Dermis microvascular lymphatic vessel endothelial cell (primary cell): ENCODE measurements at places on chromosomes 6 and 20. TPM values are rescaled to one million over a fixed set of nuclear protein-coding genes. Genes with fewer than 3 reads are reported as not detected.

DNA sequence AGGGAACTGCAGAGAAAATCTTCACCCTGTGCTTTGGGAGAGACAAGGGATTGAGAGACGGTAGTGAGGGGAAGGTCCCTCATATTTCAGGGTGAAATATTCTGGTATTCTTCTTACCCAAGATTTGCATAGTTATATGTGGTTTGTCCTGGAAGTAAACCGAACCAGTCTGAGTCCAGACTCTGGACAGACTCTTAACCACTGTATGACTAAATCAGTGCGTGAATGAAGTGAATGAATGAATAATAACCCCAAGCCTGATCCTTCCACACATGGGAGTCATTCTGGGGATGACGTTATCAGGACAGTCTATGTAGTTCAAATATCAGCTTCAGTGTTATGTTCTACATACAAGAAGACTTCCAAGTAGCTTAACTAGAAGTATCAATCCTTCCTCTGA is 690.7 kb downstream of the KIF16B start:
- no peak for DNase-seq

GRCh38 chr6:157761926-157762325 is 61.1 kb upstream of the SNX9 start:
- no peak for DNase-seq

DNA sequence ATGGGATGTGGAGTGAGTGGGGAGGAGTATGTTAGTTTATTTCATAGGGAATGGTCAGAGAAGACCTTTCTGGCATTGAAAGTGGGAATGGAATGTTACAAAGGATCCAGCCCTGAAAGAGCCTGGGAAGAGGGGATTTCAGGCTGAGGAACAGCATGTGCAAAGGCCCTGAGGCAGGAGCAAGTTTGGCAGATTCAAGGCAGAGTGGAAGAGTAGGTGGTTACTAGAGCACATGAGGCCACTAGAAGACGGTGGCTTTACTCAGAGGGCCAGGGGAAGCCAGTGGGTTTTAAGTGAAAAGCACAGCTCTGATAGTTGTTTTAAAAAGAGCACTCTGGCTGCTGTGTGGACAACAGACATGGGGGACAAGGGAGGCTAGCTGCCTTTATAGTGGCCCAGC is 227.2 kb downstream of the ZMYND8 start:
- DNase-seq: no peak

DNA sequence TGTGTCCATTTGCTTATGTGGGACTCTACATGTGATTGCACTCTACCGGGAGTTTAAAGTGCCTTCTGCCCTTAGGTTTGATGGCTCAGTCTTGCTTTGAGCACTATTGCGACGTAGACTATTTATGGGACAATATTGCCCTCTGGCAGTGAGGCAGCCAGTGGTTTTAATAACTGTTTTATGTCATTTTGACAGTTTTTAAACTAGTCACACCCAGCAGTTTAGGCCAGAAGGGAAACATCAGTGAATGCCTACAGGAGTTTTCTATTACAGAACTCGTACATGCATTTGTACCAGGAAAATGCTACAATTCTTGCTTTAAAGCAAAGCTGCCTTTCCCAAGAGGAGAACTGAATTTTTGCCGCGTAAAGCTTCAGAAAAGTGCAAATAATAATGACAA is 813.7 kb downstream of the KIF16B start:
- DNase-seq: peak; percentile 10

DNA sequence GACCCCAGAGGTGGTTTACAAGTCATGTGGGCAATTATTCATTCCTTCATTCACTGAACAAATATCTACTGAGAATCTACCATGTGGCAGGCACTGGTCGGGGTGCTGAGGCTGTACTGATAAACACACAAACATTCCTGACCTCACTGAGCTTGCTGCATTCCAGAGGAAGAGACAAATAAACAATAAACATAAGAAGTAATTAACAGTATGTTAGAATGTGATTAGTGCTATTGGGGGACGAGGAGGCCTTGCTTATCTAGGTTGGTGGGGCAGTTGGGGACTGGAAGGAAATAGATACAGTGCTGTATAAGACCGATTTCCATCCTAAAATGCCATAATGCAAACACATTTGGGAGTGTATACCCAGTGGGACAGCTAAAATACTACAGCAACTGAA is 44.1 kb downstream of the MAK start:
- no peak for DNase-seq

- no peak for DNase-seq
These were observed 391.0 kb upstream of the SOX4 start for GRCh38 chr6:21202521-21202920.

DNA sequence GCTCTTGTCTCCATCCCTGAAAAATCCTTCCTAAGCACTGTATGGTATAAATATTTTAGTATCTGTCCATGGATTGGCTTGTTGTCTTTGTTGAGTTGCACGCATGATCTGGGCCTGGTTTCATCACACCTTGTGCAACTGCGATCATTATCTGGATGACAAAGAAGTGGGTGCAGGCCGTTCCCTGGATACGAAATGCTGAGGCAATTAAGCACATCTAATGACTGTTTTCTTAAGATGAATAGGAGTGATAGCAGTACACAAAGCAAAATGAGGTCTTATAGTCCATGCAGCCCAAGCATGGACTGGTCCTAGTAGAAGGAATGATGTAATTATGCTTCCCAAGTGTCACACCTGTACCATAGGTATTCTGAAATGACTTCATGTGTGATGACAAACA is 47.8 kb downstream of the SLC35D3 start:
- no peak for DNase-seq

DNA sequence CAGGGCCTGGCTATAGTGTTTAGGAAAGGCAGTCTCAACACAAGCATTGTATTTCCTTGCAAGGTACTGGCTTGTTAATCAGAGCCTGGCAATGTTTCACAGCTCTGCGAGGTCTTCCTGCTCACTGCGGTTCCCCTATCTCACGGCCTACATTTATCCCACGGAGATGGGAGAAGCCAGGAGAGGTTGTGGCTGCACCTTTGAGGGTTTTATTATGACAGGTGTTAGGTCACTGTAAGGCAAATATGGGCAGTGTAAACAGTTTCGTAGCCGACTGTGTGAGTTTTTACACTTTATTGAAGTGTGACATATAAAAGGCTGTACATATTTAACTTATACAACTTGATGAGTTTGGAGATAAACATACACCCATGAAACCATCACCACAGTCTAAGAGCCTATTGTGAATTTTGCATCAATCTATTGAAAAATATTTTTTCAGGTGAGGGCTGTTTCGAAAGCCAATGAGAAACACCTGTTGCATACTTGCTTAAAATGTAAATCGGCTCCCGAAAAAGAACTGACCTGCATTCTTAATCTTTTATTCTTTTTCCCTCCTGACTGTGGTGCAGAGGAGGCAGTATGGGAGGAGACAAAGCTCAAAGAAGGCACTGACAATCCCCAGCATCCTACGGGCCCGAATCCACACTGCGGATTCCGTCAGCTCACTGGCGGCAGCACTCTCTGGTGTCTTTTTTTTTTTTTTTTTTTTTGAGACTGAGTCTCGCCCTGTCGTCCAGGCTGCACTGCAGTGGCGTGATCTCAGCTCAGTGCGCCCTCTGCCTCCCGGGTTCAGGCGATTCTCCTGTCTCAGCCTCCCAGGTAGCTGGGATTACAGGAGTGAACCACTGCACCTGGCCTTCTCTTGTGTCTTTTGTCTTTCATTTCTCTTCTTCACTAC is 7.5 kb upstream of the RBM38 start:
- DNase-seq: no peak

DNA sequence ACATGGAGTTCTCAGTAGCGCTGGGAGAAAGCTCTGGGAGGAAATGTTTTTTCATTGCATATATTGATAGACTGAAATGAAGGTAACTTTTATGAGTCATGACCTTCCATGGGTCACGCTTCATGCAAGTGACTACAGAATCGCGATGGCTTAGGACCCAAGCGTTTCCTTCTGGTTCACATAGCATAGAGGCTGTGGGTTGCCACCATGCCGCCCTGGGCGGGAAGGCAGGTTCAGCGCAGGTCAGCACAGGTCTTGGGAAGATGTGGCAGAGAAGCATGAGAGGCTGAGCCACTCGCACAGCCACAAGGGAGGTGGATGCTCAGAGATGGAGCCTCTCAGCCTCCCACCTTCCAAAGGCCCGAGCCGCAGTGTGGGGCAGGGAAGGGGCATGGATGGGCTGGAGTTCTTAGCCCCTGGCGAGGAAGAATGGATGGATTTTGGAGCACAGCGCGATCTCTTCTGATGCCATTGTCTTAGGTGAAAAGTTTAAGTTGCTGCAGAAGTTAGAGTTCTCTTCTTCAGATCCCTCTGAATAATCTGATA is 219.5 kb downstream of the SMOC2 start:
- no peak for DNase-seq

- DNase-seq: no peak
These were observed 15.0 kb downstream of the FOXA2 start for GRCh38 chr20:22569353-22569752.

- no peak for DNase-seq
These were observed 268.0 kb upstream of the RNF217 start for GRCh38 chr6:124694139-124694705.

DNA sequence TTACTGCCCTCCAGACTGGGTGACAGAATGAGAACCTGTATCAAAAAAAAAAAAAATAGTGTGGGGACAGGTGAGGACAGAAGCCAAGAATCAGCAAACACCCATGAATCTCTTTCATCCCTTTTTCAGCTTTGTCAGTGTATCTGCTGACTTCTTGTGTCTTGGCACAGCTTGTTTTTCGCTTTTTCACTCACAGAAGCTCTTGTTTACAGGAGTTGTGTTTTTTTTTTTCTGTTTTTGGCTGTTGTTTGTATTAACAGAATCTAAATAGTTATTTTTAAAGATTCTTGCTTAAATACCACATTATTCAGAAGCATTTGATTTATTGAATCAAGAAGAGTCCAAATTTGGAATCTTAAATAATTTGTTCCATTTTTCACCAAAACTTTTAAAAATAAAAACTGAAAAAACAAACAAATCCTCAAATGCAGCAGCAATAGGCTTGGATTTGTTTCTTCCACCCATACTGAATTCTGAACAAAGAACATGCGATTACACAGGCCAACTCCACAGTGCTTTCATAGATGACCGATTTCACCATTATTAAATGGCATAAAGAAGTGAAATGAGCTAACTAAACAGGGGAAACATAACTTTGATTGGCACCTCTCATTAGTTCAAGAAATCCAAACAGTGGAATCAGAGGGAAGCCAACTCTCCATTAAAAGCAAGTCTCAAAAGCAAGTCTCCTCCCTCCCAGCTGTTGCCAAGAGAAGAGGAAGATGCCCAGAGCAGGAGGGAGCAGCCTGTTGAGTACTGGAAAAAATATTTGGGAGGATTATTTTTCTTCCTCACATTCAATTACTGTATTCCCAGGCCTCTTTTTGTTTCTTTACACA is 27.2 kb upstream of the GPR63 start:
- no peak for DNase-seq

DNA sequence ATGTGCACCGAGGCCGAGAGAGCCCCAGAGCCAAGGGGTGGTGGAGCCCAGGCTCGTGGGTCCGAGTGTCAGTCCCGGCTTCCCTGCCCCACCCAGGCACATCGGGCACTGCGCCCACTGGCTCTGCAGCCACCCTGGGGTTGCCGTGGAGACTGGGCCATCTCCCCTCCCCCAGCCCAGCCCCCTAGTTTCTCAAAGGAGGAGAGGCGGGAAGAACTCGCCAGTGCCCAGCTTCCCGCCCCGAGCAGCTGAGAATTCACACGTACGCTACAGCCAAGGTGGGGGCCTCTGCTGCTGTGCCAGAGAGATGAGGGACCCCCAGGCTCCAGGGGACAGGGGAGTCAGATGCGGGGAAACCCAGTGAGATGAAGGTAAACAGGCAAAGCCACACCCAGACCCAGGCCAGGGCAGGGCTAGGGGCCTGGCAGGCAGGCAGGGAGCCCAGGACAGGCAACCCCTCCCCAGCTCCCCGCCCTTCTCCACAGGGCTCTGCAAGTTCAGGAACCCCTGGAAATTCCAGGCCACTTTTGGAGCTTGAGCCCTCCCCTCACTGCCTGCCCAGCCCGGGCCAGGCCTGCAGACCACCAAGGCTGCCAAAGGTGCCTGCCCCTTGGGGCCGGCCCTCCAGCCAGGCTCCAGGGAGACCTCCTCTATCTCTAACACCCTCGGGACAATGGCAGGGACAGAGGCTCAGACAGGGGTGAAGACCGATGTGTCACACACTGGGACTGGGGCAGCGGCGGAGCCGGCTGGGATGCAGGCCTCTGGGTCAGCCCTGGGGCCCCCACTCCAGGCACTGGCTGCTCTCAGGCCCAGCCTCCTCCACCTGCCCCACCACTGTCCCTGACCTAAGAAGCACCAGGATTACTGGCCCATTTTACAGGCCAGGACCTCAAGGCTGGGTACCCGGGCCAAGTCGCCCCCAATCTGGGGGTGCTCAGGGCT is 6.0 kb downstream of the LAMA5 start:
- no peak for DNase-seq

DNA sequence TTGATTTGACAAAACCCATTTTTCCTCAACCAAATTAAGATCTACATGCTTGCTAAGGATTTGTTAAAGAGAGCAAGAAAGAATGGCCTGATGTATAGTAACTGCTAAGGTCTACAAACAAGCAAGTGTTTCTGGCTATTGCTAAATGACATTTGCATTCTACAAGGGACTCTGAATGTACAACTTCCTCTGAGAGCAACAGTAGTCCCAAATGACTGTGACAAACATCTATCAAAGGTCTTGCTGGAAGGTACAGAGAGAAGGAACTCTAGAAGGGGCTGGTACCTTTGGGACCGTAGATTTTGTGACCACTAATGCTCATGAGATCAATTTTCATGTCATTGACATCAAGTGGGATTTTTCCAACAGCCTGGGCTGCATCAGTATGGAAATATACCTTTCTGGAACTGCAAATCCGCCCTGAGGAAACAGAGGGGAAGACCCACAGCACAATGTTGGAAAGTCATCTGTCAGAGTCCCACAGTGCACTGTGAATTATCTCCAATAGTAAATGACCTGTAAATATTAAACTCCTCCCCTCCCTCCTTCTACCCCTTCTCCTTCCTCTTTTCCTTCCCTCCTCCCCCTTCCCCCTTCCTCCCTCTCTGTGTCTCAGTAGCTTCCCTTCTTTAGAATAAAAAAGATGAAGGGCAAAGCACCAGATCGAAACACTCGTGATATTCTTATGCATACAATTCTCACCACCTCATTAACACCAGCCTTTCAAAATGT is 15.9 kb upstream of the CPNE1 start:
- no peak for DNase-seq

DNA sequence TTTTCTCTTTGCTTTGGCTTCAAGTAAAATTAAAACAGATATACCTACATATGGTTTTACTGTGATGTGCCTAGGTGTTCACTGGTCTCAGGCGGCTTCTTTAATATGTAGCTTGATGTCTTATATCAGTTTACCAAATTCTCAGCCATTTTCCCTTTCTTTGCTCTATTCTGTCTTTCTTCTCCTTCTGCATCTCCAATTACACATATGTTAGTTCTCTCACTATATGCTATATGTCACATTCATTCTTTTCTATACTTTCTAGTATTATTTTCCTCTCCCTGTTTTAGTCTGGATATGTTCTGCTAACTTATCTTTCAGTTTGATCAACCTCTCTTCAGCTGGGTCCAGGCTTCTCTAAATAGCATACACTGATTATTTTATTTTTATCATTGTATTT is 14.4 kb upstream of the WFDC8 start:
- DNase-seq: no peak

The SRPK1 gene
- 30.8 and 42.4 TPM in 2 replicates for total RNA-seq

The DSN1 gene
- 16.4 and 18.7 TPM in 2 replicates for total RNA-seq

The BAK1 gene
- 21.2 and 22.7 TPM in 2 replicates for total RNA-seq

The RBPJL gene
- total RNA-seq: not detected in 2 replicates

The TMEM151B gene
- total RNA-seq: not detected in 2 replicates
